ENCODE measurements at places on chromosomes 4 and X.

DNA sequence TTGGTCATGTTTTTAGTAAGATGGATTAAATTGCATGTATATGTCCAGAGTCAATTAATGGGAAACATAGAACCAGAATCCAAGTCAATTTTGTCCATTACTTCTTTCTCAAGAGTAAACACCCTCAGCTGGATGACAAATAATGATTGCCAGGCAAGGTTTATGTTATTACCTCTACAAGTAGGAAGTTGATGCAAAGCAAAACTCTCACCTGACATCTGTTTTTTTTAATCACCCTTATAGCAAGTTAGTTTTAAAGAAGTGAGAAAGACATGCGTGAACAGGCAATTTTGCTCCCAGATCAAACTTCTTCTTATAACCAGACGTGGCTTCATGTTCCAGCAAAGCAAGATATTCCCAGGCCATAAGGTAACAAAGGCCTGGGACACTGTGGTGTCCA lies 348.5 kb upstream of the FTHL17 start:
- no peaks in the 10 kb centered on the region for H3K27me3 ChIP-seq
- no peak for DNase-seq
- H3K4me3 ChIP-seq: no peak overlapping the region
- peaks cover 1% of the 10 kb centered on the region for H3K4me1 ChIP-seq
- no peak overlapping the region for H3K27ac ChIP-seq

GRCh38 chr4:114603497-114603896 lies 4.9 kb downstream of the UGT8 start:
- H3K27me3 ChIP-seq: no peaks in the 10 kb centered on the region
- peaks cover 2% of the 10 kb centered on the region for H3K36me3 ChIP-seq
- DNase-seq: peak; percentile 49

DNA sequence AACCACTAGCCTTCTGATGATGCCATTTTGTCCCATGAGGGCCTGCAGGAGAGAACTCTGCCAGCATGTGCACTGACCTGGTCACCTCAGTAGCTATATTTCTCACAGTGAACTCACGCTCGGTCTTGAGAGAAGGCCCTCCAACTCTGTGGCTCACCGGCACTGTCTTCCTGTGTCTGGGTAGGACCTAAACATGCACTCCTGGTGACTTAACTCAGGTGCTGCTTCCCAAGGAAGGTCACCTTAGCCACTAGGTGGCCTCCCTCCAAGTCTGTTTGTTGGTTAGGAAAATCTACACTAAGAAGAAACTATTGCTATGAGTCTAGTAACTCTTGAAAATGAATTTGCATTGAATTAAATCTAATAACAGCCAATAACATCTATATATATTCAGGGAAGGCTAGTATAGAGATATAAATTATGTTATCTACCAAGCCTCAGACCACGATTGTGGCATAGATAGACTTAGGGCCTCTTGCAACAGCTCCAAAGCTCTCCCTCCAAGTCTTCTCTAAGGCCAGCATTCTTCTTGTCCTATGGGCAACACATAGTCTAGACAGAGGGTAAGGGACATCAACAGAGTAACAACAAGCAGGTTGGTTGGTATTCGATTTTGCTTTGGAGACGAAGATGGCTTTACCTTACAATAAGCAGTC lies 24.7 kb downstream of the TLR10 start:
- H3K4me1 ChIP-seq: peaks cover 48% of the 10 kb centered on the region
- no peaks in the 10 kb centered on the region for H3K27me3 ChIP-seq
- H3K36me3 ChIP-seq: peaks cover 5% of the 10 kb centered on the region
- H3K27ac ChIP-seq: no peak overlapping the region
- DNase-seq: no peak
- no peak overlapping the region for H3K4me3 ChIP-seq

DNA sequence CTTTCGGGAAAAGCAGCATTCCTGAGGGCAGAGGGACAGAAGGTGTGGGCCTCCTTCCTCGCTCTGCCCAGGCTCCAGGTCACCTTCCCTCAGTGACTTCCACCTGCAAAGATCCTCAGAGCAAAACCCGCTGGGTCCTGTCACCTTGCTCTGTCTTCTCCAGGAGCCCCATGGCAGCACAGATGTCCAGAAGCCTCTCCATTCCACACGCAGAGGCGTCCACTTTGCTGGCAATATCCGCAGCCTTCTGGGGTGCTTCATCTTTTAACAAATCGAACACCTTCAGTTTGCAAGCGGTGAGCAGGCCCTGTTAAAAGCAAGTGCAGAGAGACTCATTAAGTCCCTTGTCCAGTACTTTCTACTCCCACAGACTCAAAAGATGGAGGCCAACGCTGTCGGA lies 27.3 kb downstream of the ASMTL start:
- H3K4me3 ChIP-seq: no peak overlapping the region
- peaks cover 71% of the 10 kb centered on the region for H3K36me3 ChIP-seq
- H3K27ac ChIP-seq: no peak overlapping the region
- no peak for DNase-seq
- H3K27me3 ChIP-seq: no peaks in the 10 kb centered on the region

GRCh38 chr4:100369871-100370270 lies 148.0 kb downstream of the EMCN start:
- no peaks in the 10 kb centered on the region for H3K4me1 ChIP-seq
- H3K4me3 ChIP-seq: no peak overlapping the region
- no peak overlapping the region for H3K27ac ChIP-seq
- DNase-seq: no peak
- no peaks in the 10 kb centered on the region for H3K27me3 ChIP-seq

- H3K27me3 ChIP-seq: no peaks in the 10 kb centered on the region
- H3K4me3 ChIP-seq: no peak overlapping the region
- no peak overlapping the region for H3K27ac ChIP-seq
- H3K36me3 ChIP-seq: peaks cover under 1% of the 10 kb centered on the region
- H3K4me1 ChIP-seq: peaks cover 3% of the 10 kb centered on the region
Observed at GRCh38 chr4:40157436-40157835, 39.4 kb upstream of the RHOH start.

GRCh38 chr4:76386566-76387305 lies 34.2 kb downstream of the CCDC158 start:
- H3K4me1 ChIP-seq: no peaks in the 10 kb centered on the region
- H3K27me3 ChIP-seq: peaks cover 50% of the 10 kb centered on the region
- H3K27ac ChIP-seq: no peak overlapping the region
- DNase-seq: no peak

GRCh38 chr4:59647011-59647410 lies 1553.1 kb upstream of the ADGRL3 start:
- no peak overlapping the region for H3K27ac ChIP-seq
- H3K4me1 ChIP-seq: no peaks in the 10 kb centered on the region
- H3K27me3 ChIP-seq: no peaks in the 10 kb centered on the region
- DNase-seq: no peak
- no peak overlapping the region for H3K4me3 ChIP-seq
- no peaks in the 10 kb centered on the region for H3K36me3 ChIP-seq

DNA sequence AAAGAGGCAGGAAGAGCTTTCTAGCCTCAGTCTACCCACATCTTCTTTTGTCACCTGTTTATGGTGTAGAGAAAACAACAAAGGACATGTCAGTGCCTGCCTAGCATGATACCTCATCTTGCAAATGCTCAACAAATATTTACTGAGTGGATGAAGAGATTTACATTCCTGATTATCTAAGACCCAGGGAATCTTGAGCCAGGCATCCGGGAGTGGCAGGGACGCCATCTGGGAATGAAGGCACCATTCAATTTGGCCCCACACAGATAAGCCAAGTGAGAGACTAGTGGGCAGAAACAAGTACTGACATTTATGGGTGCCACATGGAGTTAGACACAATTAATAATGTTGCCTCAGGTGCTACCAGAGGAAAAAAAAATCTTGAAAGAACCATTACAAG lies 36.8 kb upstream of the CASK start:
- H3K4me1 ChIP-seq: no peaks in the 10 kb centered on the region
- H3K36me3 ChIP-seq: no peaks in the 10 kb centered on the region
- peaks cover 6% of the 10 kb centered on the region for H3K27me3 ChIP-seq
- H3K4me3 ChIP-seq: no peak overlapping the region

- H3K4me3 ChIP-seq: no peak overlapping the region
- no peaks in the 10 kb centered on the region for H3K36me3 ChIP-seq
- H3K4me1 ChIP-seq: no peaks in the 10 kb centered on the region
- no peak for DNase-seq
- no peaks in the 10 kb centered on the region for H3K27me3 ChIP-seq
Observed at GRCh38 chr4:99710681-99711345, 53.2 kb upstream of the C4orf54 start.

GRCh38 chr4:37953620-37954293 lies 6.4 kb upstream of the PTTG2 start:
- no peaks in the 10 kb centered on the region for H3K27me3 ChIP-seq
- no peak for DNase-seq
- peaks cover 9% of the 10 kb centered on the region for H3K36me3 ChIP-seq
- peaks cover 26% of the 10 kb centered on the region for H3K4me1 ChIP-seq
- no peak overlapping the region for H3K4me3 ChIP-seq

- no peak overlapping the region for H3K27ac ChIP-seq
- no peaks in the 10 kb centered on the region for H3K27me3 ChIP-seq
- peaks cover 44% of the 10 kb centered on the region for H3K36me3 ChIP-seq
- H3K4me3 ChIP-seq: no peak overlapping the region
- DNase-seq: no peak
Observed at GRCh38 chr4:38082021-38082420, 121.8 kb downstream of the PTTG2 start.

DNA sequence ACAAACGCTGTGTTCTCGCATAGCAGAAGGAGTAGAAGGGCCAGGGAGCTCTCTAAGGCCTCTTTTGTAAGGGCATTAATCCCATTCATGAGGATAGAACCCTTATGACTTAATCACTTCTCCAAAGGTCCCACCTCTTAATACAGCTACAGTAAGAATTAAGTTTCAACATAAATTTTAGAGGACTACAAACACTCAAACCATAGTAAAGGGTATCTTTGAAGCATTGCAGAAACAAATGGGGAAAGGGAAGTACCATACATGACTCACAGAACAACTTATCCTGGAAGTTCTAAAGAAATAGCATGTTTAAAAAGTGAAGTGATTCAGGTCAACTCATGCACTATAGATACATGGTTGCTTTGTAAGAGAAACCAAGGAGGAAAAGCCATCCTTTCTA lies 680.8 kb downstream of the RPA4 start:
- H3K36me3 ChIP-seq: no peaks in the 10 kb centered on the region
- no peaks in the 10 kb centered on the region for H3K27me3 ChIP-seq
- DNase-seq: no peak
- H3K27ac ChIP-seq: no peak overlapping the region
- no peak overlapping the region for H3K4me3 ChIP-seq

GRCh38 chr4:156512622-156513021 lies 459.0 kb downstream of the PDGFC start:
- H3K4me1 ChIP-seq: no peaks in the 10 kb centered on the region
- H3K27ac ChIP-seq: no peak overlapping the region
- H3K4me3 ChIP-seq: no peak overlapping the region
- H3K27me3 ChIP-seq: no peaks in the 10 kb centered on the region

DNA sequence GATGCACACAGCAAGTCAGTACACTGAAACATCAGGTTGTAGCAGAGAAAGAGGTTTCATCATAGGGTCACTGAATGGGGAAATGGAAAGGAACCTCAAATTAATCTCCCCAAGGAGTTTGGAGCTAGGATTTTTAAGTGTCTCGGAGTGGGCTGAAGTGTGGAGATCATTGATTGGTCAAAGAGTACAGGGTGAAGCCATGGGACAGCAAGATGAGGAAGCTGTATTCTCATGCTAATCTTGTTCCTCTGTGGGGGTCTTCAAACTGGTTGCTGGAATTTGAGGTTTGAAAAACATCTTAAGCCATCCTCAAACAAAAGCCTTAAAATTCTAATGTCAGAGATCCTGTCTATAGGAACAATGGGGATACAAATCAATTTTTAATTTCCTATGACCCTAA lies 78.8 kb upstream of the TEX13A start:
- H3K4me1 ChIP-seq: no peaks in the 10 kb centered on the region
- no peak overlapping the region for H3K27ac ChIP-seq
- no peaks in the 10 kb centered on the region for H3K27me3 ChIP-seq
- no peak overlapping the region for H3K4me3 ChIP-seq
- no peaks in the 10 kb centered on the region for H3K36me3 ChIP-seq

DNA sequence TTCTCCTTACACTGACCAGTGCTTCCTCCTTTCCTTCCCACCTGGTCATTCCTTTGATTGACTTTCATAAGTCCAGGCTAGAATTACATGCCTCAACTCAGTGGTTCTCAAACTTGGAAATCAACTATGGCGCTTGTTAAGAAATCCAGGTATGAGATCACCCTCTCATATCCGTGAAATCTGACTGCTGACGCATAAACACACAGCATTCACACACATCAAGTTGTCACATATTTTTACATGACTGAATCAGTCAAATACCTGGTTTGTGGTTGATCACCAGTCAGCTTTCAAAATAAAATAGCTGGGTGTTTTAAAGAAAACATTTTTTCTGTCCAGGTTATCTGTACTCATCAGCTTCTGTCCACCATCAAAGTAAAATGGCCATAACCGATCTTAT lies 433.5 kb downstream of the AFF2 start:
- H3K4me1 ChIP-seq: no peaks in the 10 kb centered on the region
- H3K36me3 ChIP-seq: no peaks in the 10 kb centered on the region
- H3K4me3 ChIP-seq: no peak overlapping the region
- no peak for DNase-seq
- H3K27me3 ChIP-seq: no peaks in the 10 kb centered on the region

All from stimulated activated naive B cell treated with anti-CD40 and anti-IgM and Interleukin-4, amounts not matched to agents 10 μg/mL and 1 μg/mL and 100 μg/mL, for 72 hours (primary cell).